ENCODE measurements at places on chromosomes 3 and 15. TPM values are rescaled to one million over a fixed set of nuclear protein-coding genes. Genes with fewer than 3 reads are reported as not detected.

Gene BCHE
- not detected for total RNA-seq

Gene KBTBD8
- 7.3 TPM for total RNA-seq

Gene NT5DC2
- 41.2 TPM for total RNA-seq

Gene RUBCN
- 19.2 TPM for total RNA-seq

Gene ACTRT3
- 5.0 TPM for total RNA-seq

Gene SLC28A2
- not detected for total RNA-seq

Gene ARNT2
- 18.3 TPM for total RNA-seq

Gene MELTF
- total RNA-seq, result 53.1 TPM

Gene SCN5A
- under 0.01 TPM for total RNA-seq

Gene BUB1B
- 16.3 TPM for total RNA-seq

Gene ALS2CL
- total RNA-seq, result 4.9 TPM

Gene AGTR1
- 0.43 TPM for total RNA-seq

Gene PLCB2
- not detected for total RNA-seq

Gene APOD
- 0.91 TPM for total RNA-seq

Gene CFAP100
- not detected for total RNA-seq

Gene RTP4
- total RNA-seq, result 2.5 TPM

Gene MYO1E
- total RNA-seq, result 205 TPM

Gene GMNC
- total RNA-seq, result 0.11 TPM

Gene THRB
- total RNA-seq, result 1.6 TPM

Gene SSR3
- total RNA-seq, result 289 TPM

Gene UACA
- total RNA-seq, result 121 TPM

Gene WDR76
- 19.5 TPM for total RNA-seq

Gene FBXL2
- 22.4 TPM for total RNA-seq
